ENCODE measurements at places on chromosomes 1 and 21. TPM values are rescaled to one million over a fixed set of nuclear protein-coding genes. Genes with fewer than 3 reads are reported as not detected.

Gene DNALI1
- 5.4 TPM for total RNA-seq

Gene PSMG1
- total RNA-seq = 69.8 TPM

Gene AZIN2
- 1.4 TPM for total RNA-seq

Gene TMOD4
- 1.3 TPM for total RNA-seq

Gene GPR157
- total RNA-seq = 3.9 TPM

GRCh38 chr21:29144736-29145353 lies 14.4 kb downstream of the MAP3K7CL start:
- H3K4me3 ChIP-seq = no peak overlapping the region
- H3K27me3 ChIP-seq = no peaks in the 10 kb centered on the region
- H3K27ac ChIP-seq = no peak overlapping the region
- H3K36me3 ChIP-seq = no peaks in the 10 kb centered on the region
- no peak for DNase-seq

DNA sequence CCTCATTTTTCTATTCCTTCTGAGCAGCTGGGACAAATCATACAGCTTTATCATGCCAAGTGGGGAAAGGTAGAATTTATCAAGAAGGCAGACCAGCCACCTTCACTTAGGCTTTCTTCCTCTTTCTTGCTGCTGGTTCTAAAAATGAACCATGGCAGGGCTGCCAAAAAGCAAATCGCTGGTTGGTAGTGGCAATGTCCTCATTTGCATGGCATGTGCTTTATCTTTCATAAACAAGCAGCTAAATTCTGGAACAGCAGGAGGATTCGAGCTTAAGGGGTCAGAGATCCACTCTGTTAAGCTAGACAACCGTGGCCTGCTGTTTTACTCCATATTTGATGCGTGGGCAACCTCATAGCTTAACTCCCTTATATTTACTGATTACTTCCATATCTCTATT lies 91.3 kb downstream of the RPE65 start:
- no peaks in the 10 kb centered on the region for H3K4me1 ChIP-seq
- no peaks in the 10 kb centered on the region for H3K36me3 ChIP-seq
- H3K4me3 ChIP-seq = no peak overlapping the region
- no peak for DNase-seq

- no peak overlapping the region for H3K4me3 ChIP-seq
- peaks cover 5% of the 10 kb centered on the region for H3K4me1 ChIP-seq
- DNase-seq = peak; percentile 54
- H3K27ac ChIP-seq = no peak overlapping the region
- no peaks in the 10 kb centered on the region for H3K27me3 ChIP-seq
- no peaks in the 10 kb centered on the region for H3K36me3 ChIP-seq
These were observed 14.6 kb upstream of the PADI1 start for GRCh38 chr1:17190010-17190995.

DNA sequence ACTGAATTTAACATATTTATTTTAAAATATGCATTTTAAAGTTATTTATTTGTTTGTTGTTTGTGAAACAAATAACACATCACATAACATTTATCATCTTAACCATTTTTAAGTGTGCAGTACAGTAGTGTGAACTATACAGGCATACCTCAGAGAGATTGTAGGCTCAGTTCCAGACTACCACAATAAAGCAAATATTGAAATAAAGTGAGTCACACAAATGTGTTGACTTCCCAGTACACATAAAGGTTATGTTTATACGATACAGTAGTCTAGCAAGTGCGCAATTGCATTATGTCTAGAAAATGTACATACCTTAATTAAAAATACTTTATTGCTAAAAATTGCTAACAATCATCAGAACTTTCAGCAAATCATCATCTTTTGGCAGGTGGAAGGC lies 739.4 kb upstream of the ADGRL4 start:
- H3K4me3 ChIP-seq = no peak overlapping the region
- DNase-seq = no peak
- H3K36me3 ChIP-seq = no peaks in the 10 kb centered on the region
- H3K27ac ChIP-seq = no peak overlapping the region

- no peak overlapping the region for H3K4me3 ChIP-seq
- no peak for DNase-seq
- H3K27ac ChIP-seq = no peak overlapping the region
- H3K4me1 ChIP-seq = no peaks in the 10 kb centered on the region
- H3K27me3 ChIP-seq = no peaks in the 10 kb centered on the region
These were observed 10.9 kb downstream of the LRP8 start for GRCh38 chr1:53316766-53317581.

- no peaks in the 10 kb centered on the region for H3K36me3 ChIP-seq
- no peak for DNase-seq
- H3K4me3 ChIP-seq = no peak overlapping the region
- H3K27ac ChIP-seq = no peak overlapping the region
- H3K4me1 ChIP-seq = peaks cover 7% of the 10 kb centered on the region
- H3K27me3 ChIP-seq = peaks cover 94% of the 10 kb centered on the region
These were observed 1.7 kb downstream of the HHAT start for GRCh38 chr1:210330279-210330866.

GRCh38 chr1:160159846-160160245 lies 8.4 kb downstream of the ATP1A4 start:
- no peak overlapping the region for H3K27ac ChIP-seq
- H3K36me3 ChIP-seq = no peaks in the 10 kb centered on the region
- DNase-seq = no peak
